ENCODE measurements at places on chromosomes 3 and 15.

- peak; percentile 65 for DNase-seq
Observed at GRCh38 chr15:77180757-77181156, 109.8 kb upstream of the TSPAN3 start.

DNA sequence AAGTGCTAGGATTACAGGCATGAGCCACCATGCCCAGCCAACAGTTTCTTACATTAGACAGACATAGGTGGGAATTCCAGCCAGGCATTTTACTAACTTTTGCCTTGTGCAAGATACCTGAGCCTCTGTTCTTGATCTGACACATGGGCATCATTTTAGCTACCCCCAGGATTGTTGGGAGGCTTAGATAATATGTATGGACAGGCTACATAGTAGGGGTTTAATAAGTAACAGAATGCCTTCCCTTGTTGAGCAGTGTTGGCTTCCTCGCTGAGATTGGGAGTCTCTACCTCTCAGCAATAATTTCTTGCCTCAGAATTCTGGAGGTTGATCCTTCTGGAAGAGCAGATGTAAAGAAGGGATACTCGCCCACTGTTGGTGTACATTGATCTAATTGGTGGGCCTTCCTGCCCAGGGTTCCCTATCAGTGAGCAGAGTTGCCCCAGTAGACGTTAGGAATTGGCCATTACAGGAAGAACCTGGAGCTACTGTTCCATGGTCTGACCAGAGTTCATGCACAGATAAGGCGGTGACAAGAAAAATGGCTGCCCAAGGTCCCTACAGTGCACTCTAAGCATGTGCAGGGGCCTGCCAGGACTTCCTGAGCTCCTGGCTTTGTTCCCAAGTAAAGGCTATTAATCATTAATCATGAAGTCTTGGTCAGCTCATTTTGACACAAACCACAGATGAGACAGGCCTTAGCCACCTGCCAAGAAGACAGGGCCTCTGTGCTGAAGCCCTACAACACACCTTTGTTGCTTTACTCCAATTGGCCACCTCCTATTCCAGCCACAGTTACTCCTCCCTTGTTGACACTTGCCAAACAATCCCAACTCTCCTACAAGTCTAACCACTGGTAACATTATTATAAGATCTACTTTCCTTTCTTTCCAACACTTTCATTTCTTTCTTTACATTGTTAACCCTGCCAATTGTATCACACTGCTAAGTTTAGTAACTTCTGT lies 5.0 kb upstream of the IL17RE start:
- no peak for DNase-seq

GRCh38 chr15:35696767-35697231 lies 150.8 kb upstream of the DPH6 start:
- peak; percentile 61 for DNase-seq

DNA sequence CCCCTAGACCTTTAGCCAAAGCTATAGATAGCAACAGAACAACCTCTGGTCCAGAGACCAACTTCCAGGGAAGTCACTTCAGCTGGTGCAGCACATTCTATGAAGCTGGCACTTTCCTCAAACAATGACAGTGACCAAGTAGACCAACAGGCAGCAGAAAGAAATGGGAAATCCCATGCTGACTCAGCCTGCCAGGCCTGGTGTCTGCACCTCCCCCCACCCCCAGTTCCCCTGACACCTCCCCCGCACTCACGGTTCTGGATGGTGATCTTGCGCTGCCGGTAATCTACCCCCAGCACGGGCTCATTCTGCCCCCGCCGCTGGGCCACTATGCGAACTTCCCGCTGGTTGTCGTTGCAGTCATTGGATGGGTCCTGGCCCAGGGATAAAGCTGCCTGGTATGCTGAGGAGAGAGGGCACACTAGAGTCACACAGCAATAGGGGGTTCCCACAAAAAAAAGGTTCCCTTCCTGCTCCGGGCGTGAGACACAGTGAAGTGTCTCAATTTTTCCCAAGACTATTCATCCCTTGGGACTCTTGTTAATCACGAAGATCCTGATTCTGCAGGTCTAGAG lies 17.0 kb downstream of the ILDR1 start:
- no peak for DNase-seq

GRCh38 chr3:138888560-138888959 lies 53.8 kb upstream of the PIK3CB start:
- DNase-seq, result no peak

GRCh38 chr3:177820683-177821316 lies 623.5 kb upstream of the TBL1XR1 start:
- DNase-seq, result peak; percentile 74

- no peak for DNase-seq
Observed at GRCh38 chr3:5210926-5211325, 23.4 kb downstream of the EDEM1 start.

- DNase-seq, result no peak
Observed at GRCh38 chr3:196740481-196741248, 1.0 kb downstream of the PAK2 start.

DNA sequence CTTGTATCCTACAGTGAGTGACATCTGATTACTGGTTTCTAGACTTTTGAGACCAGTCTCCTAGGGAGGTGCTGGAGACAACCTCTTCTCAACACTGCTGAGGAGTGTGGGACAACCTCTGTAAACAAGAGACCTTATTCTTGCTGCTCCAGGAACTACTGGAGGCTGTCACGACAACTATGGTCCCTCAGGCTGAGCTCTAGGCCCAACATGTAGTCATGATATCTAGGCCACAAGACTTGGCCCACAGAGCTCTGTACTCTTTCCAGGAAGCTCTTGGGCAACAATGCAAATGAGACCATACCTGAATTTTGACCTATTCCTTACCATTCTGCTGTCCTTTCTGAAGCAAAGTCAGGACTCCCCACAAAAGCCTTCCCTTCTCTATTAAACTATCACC lies 24.3 kb upstream of the HEG1 start:
- no peak for DNase-seq

GRCh38 chr3:47512416-47513124 lies 942 bp downstream of the ELP6 start:
- no peak for DNase-seq

GRCh38 chr15:100588638-100589242 lies 13.2 kb downstream of the LINS1 start:
- no peak for DNase-seq

DNA sequence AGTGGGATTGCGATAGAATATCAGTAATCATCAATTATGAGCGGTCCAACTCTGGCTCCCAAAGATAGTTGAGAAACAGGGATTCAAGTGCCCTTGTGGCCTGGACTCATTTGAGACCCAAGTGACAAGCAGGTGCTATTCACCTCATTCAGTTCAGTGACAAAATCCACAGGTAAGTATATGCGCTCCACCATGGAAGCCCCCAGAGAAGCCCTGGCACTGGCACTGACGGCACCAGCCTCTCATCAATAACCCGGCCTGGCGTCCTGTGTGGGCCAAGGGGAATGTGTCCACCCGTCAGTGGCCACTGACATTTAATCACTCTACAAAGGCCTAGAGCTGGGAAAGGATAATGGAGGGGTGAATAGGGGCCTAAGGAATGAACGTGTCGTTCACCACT lies 117.2 kb downstream of the ADCY5 start:
- no peak for DNase-seq

DNA sequence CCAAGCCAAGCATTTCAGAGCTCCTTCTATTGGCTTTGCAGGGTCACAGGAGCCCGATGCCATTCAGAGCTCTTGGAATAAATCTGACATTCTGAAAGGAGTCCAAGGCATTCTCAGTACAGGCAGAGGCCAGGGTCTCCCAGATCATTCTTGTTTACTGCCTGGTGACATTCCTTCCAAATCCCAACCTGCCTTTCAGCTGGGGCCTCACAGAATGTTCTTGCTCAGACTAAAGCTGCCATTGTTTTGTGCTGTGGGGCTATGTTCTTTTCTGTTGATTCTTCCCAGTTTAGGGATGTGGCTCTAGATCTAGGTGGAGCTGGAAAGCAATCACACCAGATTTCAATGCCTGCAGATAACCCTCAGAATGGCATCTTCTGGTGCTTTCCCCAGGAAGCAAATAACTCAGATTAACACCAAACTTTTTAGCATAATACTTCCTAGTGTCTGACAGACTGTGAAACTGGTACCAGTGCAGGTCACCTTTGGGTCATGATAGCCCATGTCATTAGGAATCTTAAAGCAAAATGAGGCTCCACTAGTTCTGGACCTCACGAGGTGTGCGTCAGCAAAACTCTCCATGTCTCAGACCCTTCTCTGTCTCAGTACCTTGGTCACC lies 166.9 kb downstream of the CHST2 start:
- DNase-seq, result no peak

GRCh38 chr3:159151130-159151529 lies 349.3 kb downstream of the MFSD1 start:
- no peak for DNase-seq

DNA sequence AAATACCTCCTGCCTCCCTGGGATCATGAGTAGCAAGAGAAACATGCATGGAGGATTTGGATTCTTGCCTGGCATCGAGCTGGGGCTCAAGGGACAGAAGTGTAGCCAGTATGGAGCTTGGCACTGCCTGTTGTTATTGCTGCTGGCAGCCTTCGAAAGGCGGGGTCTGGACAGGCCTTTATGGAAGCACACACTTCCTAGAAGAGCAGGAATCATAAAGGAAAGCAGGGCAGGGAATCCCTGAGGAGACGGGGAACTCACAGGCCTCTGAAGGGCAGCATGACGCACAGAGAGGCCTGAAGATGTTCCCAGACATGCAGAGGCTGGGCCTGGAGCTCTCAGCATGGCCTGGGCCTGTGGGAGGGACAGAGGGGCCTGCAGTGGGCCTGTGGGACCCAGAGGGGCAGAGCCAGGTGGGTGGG lies 18.6 kb upstream of the SLC41A3 start:
- no peak for DNase-seq

GRCh38 chr15:56871185-56871584 lies 47.3 kb upstream of the TCF12 start:
- DNase-seq, result peak; percentile 74

DNA sequence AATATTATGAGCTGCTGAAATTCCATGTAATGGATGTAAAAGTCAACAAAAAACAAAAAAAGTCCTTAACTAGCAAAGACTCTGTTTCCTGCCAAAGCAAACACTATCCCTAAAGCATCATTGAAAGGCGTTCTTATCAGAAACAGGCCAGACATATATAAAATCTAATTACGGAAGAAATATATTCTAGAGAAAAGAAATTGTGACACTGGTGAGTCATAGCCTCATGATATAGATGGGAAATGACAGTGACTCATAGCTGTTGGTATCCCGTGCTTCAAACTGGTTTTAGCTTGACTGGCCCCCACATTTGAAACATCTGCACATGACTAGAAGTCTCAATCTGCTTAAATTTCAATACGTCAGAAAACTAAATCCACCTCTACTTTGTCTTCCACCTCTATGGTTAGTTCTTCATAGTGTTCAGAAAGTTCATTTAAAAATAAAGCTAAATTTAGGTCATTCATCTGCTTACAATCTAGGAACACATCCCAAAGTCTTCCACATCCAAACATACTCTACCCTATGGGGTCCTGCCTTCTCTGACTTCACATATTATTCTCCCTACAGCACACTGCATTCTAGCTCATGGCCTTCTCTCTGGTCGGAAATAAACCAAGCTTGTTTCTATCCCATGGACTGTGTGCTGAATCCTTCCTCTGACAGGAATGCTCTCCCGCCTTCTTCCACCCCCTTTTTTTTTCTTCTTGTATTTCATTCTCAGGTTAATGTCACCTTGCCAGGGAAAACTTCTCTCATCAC lies 456.3 kb upstream of the ARRDC4 start:
- peak; percentile 15 for DNase-seq

DNA sequence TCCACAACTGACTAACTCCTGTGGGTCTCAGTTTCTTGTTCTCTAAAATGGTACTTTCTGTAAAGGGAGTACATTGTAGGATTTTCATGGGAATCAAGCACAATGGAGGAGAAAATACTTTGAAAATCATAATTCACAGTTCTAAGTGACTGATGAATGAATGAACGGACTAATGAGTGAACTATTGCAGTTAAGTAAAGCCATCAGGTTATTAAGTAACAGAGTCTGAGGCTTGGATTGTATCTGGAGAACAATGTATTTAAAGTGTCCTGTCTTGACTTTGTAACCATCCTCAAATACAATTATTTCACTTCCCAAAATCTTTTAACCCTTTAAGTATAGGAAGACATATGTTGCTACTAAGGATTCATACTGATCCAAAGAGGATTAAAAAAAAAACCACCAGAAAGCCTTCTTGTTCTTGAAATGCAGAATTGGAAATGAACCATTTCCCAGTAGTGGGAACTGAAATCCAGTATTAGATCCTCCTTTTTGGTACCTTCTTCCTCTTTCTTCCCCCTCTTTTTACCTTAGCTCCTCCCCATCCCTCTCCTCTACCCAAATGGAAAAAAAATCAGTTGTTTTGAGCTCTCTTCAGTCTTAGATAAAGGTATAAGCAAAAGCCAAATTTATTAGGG lies 13.2 kb upstream of the BCL6 start:
- DNase-seq, result no peak

GRCh38 chr15:67998599-67999133 lies 55.4 kb upstream of the PIAS1 start:
- DNase-seq, result peak; percentile 59

DNA sequence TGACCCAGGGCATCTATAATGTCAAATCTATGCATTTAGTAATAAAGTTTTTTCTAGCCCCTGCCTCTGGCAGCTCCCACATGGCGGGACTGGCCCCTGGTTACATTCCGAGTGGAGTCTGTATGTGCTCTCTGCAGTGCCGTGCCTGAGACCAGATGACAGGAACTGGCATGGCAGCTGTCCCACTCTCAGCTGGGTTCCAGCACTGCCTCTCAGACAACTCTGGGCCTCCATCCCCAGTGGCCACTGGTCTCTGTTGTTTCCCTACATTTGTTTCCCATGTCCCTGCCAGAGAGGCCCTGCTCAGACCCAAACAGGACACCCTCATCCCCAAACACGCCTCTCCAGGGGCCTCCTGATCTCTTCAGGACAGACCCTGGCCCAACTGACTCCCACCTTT lies 109.3 kb downstream of the OCA2 start:
- DNase-seq, result no peak

- peak; percentile 50 for DNase-seq
Observed at GRCh38 chr15:73700041-73700842, 16.1 kb downstream of the CD276 start.

DNA sequence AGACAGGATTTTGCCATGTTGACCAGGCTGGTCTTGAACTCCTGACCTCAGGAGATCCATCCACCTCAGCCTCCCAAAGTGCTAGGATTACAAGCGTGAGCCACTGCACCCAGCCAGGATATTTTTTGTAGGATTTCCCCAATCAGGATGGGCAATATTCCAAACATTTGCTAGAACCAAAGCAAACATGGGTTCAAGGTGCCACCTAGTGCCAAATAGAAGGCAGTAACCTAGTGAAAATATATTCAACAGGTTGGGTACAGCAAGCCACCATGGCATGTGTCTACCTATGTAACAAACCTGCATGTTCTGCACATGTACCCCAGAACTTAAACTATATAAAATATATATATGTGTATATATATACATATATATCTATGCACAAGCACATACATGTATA lies 185.9 kb upstream of the CADM2 start:
- DNase-seq, result no peak

GRCh38 chr3:46489381-46489780 lies 8.4 kb upstream of the RTP3 start:
- DNase-seq, result no peak
